ENCODE measurements at places on chromosomes 7 and 10. TPM values are rescaled to one million over a fixed set of nuclear protein-coding genes. Genes with fewer than 3 reads are reported as not detected.

- H3K36me3 ChIP-seq = 0 out of 3 replicates have a peak, but pooled peaks cover 7% of the 10 kb centered on the region
- no peak for DNase-seq
- no peaks in the 10 kb centered on the region for H3K4me1 ChIP-seq
- H3K27me3 ChIP-seq = no peaks in the 10 kb centered on the region
- H3K4me3 ChIP-seq = no peak overlapping the region
- no peak overlapping the region for H3K27ac ChIP-seq
Measured at GRCh38 chr7:64807731-64808365, 13.6 kb downstream of the ZNF138 start.

DNA sequence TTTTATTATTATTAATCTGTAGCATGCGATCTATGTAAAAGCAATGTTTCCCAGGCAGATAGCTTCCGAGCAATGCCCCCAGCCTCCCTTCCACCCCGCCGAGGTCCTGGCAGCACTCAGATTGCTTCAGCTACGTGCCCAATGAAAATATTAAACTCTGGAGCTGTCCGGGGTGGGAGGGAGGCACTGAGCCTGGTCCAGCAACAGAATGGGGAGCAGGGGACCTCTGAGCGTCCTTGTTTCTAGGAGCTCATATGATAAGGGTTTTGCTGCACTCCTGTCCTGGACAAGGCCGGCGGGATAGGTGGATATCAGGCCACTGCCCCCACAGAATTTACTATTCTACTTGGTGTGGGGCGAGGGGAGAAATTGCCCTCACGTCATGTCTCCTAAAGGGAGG, 44.5 kb upstream of the CDK1 start:
- no peaks in the 10 kb centered on the region for H3K36me3 ChIP-seq
- peaks cover 8% of the 10 kb centered on the region for H3K4me1 ChIP-seq
- DNase-seq = no peak

GRCh38 chr10:89165923-89166322, 41.2 kb downstream of the CH25H start:
- DNase-seq = no peak
- no peaks in the 10 kb centered on the region for H3K27me3 ChIP-seq
- H3K36me3 ChIP-seq = no peaks in the 10 kb centered on the region

DNA sequence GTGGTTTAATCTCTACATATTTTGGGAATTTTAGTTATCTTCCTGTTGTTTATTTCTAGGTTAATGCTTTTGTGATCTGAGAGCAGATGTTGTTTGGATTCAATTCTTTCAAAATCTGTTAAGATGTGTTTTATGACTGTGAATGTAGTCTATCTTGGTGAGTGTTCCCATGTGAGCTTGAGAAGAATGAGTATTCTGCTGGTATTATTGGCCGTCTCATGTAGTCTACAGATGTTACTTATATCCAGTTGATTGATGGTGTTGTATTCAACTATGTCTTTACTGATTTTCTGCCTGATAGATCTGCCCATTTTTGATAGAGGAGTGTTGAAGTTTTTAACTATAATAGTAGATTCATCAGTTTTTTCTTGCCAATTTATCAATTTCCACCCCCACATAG, 141.4 kb upstream of the FOXP2 start:
- no peak for DNase-seq
- H3K36me3 ChIP-seq = no peaks in the 10 kb centered on the region
- H3K4me3 ChIP-seq = no peak overlapping the region
- H3K4me1 ChIP-seq = no peaks in the 10 kb centered on the region

DNA sequence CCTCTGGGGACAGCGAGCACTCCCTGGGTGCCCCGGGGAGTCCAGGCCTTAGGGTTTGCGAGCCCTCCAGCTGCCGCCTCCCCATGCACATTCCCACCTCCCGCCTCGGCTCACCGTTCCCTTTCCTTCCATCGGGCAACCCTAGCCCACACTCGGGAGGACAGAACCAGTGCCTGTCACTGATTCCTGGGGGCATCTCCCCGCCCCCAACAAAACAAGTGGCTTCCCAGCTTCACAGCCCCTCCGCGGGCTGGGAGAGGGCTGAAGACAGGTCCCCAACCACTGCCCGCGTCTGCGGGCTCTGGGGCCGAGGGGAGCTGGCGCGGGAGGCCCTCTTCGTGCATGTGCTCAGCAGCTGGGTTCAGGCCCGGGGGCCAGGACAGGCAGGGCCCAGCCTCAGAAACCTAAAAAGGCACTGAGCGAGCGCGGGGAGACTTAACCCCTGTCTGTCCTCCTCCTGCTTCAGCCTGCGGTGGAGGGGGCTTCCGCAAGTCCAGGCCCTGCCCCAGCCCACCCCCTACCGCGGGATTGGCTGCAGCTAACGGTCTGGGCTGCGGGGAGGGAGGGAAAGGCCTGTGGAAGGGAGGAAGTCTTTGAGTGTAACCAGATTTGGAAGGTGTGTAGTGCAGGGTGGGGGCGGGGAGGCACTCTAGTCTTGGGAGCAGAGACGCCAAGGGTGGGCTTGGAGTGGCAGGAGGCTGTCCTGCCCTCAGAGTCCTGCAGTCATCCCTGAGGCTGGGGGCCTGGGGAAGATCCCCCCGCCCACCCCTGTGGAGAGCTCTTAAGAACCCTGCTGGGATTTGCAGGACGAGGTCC, 1.2 kb downstream of the FLNC start:
- no peak overlapping the region for H3K4me3 ChIP-seq
- peaks cover 30% of the 10 kb centered on the region for H3K27me3 ChIP-seq
- no peaks in the 10 kb centered on the region for H3K36me3 ChIP-seq
- no peak for DNase-seq
- H3K27ac ChIP-seq = no peak overlapping the region
- H3K4me1 ChIP-seq = peaks cover 42% of the 10 kb centered on the region

DNA sequence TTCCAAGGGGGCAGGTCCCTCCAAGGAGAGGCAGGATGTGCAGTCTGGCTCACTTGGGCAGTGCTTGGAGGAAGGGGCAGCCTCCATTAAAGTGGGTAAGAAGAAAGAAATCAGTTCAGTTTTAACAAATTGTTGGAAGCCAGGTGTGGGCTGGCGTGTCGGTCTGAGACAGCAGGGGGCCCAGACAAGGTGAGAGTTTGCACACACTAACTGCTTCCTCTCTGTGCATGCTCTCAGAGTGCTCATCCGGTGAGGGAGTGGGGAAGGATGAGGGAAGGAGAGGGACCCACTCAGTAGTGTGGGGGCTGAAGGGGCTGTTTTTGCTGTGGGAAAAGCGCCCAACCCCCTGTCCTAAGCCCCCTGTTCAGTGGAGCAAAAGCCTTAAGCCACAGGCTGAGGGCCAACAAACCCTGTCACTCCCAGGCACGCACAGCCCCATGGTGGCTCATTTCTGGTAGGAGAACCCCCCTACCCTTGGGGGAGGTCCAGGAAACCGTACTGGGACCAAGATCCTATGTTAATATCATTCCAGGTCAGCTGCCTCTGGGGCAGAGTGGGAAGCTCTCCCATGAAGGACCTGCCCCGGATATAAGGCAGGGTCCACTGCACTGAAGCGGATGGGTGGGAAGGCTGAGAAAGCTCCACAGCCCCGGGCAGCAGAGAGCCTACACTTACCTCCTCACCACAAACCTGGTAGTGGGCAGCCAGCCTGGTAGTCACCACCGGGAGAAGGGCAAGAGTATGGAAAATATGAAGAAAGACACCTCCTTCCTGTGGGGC, 5.1 kb upstream of the PCBD1 start:
- no peak overlapping the region for H3K27ac ChIP-seq
- no peaks in the 10 kb centered on the region for H3K27me3 ChIP-seq
- H3K4me3 ChIP-seq = no peak overlapping the region

- no peaks in the 10 kb centered on the region for H3K27me3 ChIP-seq
- H3K4me1 ChIP-seq = peaks cover 45% of the 10 kb centered on the region
- DNase-seq = no peak
- H3K4me3 ChIP-seq = no peak overlapping the region
- no peaks in the 10 kb centered on the region for H3K36me3 ChIP-seq
Measured at GRCh38 chr10:35092851-35093250, 2.7 kb upstream of the CUL2 start.

GRCh38 chr10:117615649-117616048, 73.1 kb downstream of the EMX2 start:
- H3K36me3 ChIP-seq = no peaks in the 10 kb centered on the region
- no peak overlapping the region for H3K4me3 ChIP-seq
- H3K27me3 ChIP-seq = no peaks in the 10 kb centered on the region
- H3K27ac ChIP-seq = no peak overlapping the region
- no peak for DNase-seq

GRCh38 chr10:77223526-77224460, 413.8 kb downstream of the KCNMA1 start:
- H3K27me3 ChIP-seq = no peaks in the 10 kb centered on the region
- DNase-seq = no peak
- no peaks in the 10 kb centered on the region for H3K4me1 ChIP-seq
- no peak overlapping the region for H3K4me3 ChIP-seq
- H3K27ac ChIP-seq = no peak overlapping the region

GRCh38 chr7:155001756-155002410, 1.0 kb downstream of the PAXIP1 start:
- peak overlapping the region; percentile 76 for H3K27ac ChIP-seq
- DNase-seq = no peak
- H3K36me3 ChIP-seq = peaks cover 15% of the 10 kb centered on the region
- peak overlapping the region; percentile 62 for H3K4me3 ChIP-seq
- no peaks in the 10 kb centered on the region for H3K27me3 ChIP-seq

- no peaks in the 10 kb centered on the region for H3K27me3 ChIP-seq
- H3K27ac ChIP-seq = no peak overlapping the region
- H3K36me3 ChIP-seq = no peaks in the 10 kb centered on the region
Measured at GRCh38 chr10:116985611-116986010, 19.4 kb downstream of the SHTN1 start.

GRCh38 chr7:110075450-110075849, 1015.5 kb upstream of the LRRN3 start:
- no peak overlapping the region for H3K27ac ChIP-seq
- no peaks in the 10 kb centered on the region for H3K36me3 ChIP-seq
- H3K4me3 ChIP-seq = no peak overlapping the region
- H3K27me3 ChIP-seq = no peaks in the 10 kb centered on the region

- H3K27ac ChIP-seq = no peak overlapping the region
- no peak for DNase-seq
- no peaks in the 10 kb centered on the region for H3K4me1 ChIP-seq
- H3K27me3 ChIP-seq = no peaks in the 10 kb centered on the region
Measured at GRCh38 chr7:143485094-143485493, 7.4 kb downstream of the TAS2R41 start.

DNA sequence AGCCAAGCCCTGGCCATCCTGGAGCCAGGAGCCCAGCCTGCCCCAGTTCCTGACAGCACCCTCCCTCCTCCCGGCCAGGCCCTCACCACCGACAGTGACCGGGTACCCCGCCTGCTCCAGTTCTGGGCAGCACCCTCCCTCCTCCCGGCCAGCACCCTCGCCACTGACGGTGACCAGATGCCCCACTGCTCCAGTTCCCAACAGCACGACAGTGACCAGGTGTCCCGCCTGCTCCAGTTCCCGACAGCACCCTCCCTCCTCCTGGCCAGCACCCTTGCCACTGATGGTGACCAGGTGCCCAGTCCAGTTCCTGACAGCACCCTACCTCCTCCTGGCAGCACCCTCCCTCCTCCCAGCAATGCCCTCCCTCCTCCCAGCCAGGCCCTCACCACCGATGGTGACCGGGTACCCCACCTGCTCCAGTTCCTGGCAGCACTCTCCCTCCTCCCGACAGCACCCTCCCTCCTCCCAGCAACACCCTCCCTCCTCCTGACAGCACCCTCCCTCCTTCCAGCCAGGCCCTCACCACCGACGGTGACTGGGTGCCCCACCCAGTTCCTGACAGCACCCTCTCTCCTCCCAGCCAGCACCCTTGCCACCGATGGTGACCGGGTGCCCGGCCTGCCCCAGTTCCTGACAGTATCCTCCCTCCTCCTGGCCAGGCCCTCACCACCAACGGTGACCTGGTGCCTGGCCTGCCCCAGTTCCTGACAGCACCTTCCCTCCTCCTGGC, 40.3 kb downstream of the VIPR2 start:
- H3K4me1 ChIP-seq = no peaks in the 10 kb centered on the region
- DNase-seq = no peak
- H3K27ac ChIP-seq = no peak overlapping the region
- H3K4me3 ChIP-seq = no peak overlapping the region

GRCh38 chr10:49615721-49616120, 1.9 kb downstream of the CHAT start:
- no peaks in the 10 kb centered on the region for H3K36me3 ChIP-seq
- no peak overlapping the region for H3K4me3 ChIP-seq
- H3K27ac ChIP-seq = no peak overlapping the region
- no peak for DNase-seq

DNA sequence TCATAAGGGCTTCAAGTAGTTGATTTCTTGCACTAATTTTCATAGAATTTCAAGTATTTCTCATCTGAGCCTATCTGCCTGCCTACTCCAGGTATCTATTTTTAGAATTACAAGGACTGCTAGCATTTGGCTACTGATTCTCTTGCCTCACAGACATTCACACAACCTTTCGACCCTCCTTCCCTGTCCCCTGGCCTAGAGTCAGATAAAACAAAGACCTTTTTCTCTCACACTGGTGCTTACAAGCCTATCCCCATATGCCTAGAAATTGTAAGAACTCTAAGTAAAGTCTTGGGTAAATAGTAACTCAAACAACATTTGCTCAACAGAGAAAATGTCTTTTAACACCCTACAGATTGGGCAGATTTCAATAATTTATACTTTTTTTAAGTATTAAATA, 6.3 kb downstream of the GPAM start:
- no peaks in the 10 kb centered on the region for H3K27me3 ChIP-seq
- peak; percentile 92 for DNase-seq
- H3K36me3 ChIP-seq = peaks cover 73% of the 10 kb centered on the region
- peak overlapping the region; percentile 69 for H3K27ac ChIP-seq

DNA sequence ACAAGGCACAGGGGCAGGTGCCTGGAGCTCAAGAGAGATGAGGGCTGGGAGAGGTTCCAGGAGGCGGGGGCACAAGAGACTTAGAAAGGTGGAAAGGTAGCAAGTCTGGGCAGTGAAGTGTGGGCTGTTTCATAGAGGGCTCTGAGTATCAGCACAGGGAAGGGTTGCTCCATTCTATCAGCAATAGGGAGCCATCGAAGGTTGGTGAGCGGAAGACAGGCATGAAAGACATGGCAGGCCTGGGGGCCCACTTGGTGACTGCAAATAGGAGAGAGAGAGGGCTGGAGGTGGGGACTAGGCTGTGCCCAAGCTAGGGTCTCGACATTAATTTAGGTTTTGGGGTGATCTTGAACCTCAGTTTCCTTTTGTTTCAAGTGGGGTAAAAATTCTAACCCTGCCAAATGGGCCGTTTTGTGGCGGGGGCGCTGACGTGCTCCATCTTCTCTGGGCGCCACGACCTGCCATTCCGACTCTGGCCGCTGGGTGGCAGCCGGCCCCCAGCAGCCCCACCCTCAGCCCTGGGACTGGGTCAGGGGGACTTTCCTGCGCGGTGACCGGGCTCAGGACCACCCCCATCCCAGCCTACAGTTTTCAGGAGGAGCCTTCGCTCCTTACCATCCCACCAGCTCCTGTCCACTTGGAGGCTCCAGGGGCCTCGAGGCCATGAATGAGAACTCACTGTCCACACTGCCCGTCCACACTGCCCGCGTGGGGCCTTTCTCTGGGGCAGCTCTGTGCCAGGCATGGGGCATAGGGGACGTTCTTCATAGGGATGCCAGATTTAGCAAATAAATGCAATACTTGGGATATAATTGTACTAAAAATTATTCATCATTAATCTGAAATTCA, 37.2 kb upstream of the PCBD1 start:
- H3K4me3 ChIP-seq = no peak overlapping the region
- H3K36me3 ChIP-seq = no peaks in the 10 kb centered on the region
- no peaks in the 10 kb centered on the region for H3K4me1 ChIP-seq
- no peak for DNase-seq

COL17A1 gene
- total RNA-seq = not detected

GRM3 gene
- total RNA-seq = not detected

AKR1C3 gene
- total RNA-seq = 551 TPM

GOLGA7B gene
- not detected for total RNA-seq

ATG9B gene
- not detected for total RNA-seq

HTRA1 gene
- total RNA-seq = 0.17 TPM

DLG5 gene
- 15.5 TPM for total RNA-seq

PNLIP gene
- total RNA-seq = not detected

Data from HepG2 (cell line).